ENCODE measurements at places on chromosomes 2 and 18. TPM values are rescaled to one million over a fixed set of nuclear protein-coding genes. Genes with fewer than 3 reads are reported as not detected.

DNA sequence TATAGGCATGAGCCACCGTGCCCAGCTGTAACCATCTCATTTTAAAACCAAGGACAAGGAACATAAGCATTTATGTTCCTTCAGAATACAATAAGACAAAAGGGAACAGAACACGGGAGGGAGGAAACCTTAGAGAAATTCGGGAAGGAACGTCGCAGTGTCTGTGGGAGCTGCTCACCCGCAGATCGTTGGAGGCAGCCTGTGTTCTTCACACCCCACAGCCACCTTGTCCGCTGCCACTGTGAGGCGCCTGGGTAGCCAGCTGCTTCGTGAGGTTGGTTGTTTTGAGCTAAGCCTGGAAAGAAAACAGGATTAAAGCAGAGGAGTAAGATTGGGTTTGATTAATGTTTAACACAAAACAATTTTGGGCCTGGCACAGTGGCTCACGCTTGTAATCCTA, 250.0 kb downstream of the FHOD3 start:
- no peak for DNase-seq

- no peak for DNase-seq
Observed at GRCh38 chr2:236503583-236503982, 66.0 kb upstream of the ACKR3 start.

GRCh38 chr2:109368798-109369197, 239.8 kb downstream of the SH3RF3 start:
- DNase-seq, result no peak

- peak; percentile 51 for DNase-seq
Observed at GRCh38 chr2:107808959-107809358, 17.7 kb upstream of the RGPD4 start.

DNA sequence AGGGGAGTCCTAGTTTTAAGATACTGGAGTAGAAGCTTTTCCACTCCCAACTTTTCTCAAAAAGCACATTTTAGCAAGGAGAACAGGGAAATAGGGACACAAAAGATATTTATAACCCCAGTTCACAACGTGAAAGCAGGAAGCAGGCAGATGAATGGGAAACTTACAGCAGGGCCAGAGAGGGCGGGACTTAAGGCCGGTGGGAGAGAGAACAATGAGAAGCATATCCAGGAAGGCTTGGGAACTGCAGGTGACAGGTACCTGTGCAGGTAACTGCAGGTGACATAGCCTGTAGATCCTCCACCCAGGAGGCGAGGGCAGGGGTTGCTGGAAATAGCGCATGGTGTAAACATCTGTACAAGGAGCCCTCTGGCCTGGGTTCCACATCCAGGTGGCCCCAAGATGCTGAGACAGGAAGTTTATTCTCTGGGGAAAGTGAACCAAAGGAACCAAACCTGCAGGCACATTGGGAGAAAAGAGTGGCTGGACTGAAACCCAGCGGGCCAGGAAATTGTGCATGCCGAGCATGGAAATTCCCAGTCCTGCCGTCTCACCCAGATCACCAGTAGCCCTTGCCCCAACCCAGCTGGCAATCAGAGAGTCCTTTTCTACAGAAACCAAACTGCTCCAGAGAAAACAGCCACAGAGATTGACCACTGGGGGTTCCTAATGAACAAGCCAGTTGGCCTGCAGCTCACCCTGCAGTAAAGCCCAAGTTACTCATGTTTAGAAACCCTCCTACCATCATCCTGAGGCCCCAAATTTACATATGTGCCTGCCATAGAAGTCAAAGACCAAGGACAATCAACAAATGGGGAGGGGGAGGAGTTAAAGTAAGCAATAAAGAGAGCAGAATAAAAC, 24.3 kb upstream of the COL6A3 start:
- DNase-seq, result no peak

DNA sequence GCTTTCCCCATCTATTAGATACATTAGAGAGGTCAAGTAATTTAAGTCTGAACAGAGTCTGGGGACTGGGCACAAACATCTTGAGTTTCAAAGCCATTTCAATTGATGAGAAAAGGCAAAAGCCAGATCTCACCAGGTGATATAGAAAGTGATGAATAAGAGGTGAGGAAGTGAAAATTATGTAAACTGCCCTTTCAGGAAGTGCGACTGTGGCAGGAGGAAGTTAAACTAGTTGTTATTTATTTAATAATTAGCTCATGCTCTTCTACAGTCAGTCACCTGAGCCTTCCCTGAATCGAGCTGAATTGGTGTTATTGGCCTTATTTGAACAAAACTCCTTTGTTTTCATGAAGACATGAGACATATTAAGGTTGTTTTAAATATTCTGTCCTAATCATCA, 115.1 kb downstream of the CDH20 start:
- DNase-seq, result no peak

DNA sequence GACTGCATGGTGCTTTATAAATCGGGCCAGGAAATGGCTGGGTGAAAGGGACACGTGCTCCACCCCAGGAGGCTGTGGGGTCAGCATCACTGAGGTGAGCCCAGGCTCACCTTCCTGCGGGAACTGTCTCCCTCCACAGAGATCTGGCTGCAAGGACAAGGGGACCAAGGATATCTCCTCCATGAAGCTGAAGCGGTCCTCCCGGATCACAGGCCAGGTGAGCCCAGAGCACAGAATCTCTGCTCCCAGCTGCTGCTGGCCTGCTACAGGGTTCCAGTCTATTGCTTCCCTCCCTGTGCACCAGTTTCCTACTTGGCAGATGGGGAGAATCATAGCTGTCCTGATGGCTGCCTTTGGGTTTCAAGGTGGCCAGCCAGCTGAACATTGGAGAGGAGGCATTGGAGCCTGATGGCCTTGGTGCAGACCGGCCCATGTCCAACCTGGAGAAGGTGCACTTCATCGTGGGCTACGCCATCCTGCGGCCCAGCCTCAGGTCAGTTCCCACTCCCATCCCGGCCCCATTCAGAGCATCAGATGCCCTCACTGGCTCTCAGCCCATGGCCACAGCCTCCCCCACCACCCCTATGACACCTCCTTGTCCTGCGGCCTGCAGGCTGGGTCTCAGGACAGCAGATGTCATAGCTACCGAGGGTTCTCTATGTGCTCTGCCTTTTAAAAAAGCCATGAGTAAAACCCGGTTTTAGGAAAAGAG, 33.7 kb upstream of the GPR17 start:
- no peak for DNase-seq

- DNase-seq, result no peak
Observed at GRCh38 chr2:119216994-119217393, 6.6 kb upstream of the STEAP3 start.

- no peak for DNase-seq
Observed at GRCh38 chr2:71156573-71156972, 26.1 kb downstream of the MPHOSPH10 start.

GRCh38 chr2:44999540-44999939, 9.7 kb downstream of the SIX2 start:
- no peak for DNase-seq

GRCh38 chr2:216740557-216741222, 45.3 kb upstream of the IGFBP5 start:
- DNase-seq, result no peak

- no peak for DNase-seq
Observed at GRCh38 chr2:201579536-201579935, 63.8 kb downstream of the TMEM237 start.

- DNase-seq, result peak; percentile 46
Observed at GRCh38 chr2:55419233-55419678, 400 bp downstream of the CCDC88A start.

DNA sequence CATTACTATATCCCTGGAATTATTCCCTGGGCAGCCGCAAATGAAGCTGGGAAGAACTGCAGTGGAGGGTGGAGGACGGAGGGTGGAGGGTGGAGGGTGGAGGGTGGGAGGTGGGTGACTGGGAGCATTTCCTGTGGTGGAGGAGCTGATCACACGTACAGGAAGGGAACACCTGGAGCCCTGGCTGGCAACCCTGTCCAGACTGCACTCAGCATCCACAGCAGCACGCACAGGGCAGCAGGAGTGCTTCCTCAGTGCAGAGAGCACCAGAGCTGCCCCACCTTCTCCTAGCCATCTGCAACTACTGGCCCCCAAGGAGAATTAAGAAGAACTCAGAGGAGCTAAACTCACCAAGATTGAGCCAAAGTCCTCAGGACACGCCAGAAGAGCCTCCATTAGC, 249.9 kb downstream of the EIPR1 start:
- DNase-seq, result no peak

DNA sequence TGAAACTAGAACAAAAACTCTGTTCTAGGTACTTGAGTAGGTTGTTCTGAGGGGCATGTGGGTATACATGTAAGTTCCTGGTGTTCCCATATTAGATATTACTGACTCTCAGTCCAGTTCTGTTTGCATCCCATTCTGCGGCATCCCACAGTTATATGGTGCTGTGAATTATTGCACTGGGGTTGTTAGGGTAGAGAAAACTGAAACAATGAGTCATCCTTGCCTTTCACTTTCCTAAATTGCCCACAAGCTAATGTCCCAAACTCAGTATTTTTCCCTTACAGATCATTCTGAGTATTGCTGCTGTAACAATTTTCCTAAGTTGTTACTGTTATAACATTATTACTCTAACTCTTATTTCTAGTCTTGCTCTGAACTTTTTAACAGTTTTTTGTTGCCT, 3.0 kb downstream of the WDR75 start:
- DNase-seq, result no peak

DNA sequence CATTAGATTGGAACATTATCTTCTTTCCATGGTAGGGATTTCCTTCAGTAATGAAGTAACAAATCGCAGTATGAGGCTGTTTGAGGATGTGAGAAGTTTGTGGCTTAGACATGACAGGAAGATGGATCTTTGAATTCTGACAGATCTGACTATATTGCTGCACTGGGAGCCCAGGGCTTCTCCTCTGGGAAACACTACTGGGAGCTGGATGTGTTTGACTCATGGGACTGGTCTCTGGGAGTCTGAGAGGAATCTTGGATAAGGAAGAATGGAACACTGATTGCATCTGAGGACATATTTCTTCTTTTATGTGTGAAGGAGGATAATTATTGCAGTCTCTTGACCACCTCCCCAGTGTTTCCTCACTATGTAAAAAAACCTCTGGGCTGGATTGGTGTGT, 77.2 kb upstream of the ST6GAL2 start:
- DNase-seq, result no peak

DNA sequence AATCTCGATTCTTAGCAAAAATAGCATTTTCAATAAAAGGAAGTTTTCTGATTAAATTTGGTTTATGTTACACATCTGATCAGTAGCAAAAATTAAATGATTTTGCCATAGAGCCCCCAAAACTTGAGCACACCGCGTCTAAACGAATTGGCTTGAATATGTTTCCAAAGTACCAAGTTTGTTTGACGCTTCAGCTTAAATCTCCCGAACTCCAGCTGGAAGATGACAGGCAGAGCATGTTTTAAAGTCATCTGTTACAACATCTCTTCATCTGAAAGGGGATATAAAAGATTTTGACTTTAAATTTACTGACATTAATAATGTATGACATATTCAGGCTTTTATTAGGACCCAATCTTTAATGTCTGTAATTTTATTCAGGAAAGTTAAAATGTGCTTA, 129.8 kb downstream of the NCK2 start:
- DNase-seq, result no peak

- no peak for DNase-seq
Observed at GRCh38 chr2:41580806-41581205, 467.0 kb upstream of the PKDCC start.

DNA sequence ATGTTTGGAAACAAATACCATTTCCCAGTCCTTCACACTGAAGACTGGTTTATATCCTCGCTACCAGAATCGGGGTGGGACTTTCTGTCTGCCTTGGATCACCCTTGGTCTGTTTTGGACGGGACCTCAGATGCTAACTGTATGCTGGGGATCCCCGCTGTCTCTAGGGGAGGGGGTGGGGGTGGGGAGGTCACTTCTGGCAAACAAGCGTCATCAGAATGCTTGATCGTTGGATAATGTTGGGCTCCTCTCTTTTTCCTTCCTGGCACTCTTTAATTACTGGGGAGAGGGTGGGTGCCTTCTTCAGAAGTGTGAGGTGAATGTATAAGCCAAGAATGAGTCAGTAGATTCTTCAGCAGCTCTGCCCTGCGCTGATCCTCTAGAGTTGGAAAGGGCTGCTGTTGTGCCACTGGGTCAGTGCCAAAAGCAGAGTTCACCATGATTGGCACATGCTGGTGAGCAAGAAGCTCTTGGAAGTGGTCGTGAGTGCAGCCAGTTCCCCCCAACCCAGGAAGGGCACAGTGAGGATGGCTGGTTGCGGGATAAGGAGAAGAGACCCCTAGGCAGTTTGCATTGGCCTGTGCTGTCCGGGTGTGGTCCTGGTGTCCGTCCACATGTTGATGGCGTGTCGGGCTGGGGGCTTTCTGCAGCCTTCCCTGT, 32.2 kb downstream of the DGKD start:
- no peak for DNase-seq

- DNase-seq, result peak; percentile 98
Observed at GRCh38 chr2:218406209-218406948, 6.7 kb downstream of the CTDSP1 start.

DNA sequence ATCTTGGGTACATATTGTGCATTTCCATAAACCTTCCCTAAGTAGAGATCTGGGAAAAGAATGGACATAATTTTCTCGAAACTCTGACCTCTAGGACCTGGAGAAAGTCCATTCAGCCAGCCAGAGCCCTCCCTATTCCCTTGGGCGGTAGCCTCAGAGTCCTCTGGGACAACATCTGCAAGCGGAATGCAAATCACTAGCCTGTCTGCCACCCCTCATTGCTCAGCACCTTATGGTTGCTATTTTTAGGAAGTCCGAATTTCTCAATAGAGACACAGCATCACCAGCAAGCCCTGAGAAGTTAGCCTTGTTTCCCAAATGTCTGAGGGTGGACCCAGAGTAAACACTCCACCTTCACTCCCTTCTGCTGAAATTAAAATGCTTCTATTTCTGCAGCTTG, 17.6 kb upstream of the CD28 start:
- peak; percentile 70 for DNase-seq

- no peak for DNase-seq
Observed at GRCh38 chr2:217803653-217803960, 199.2 kb downstream of the TNS1 start.

DNA sequence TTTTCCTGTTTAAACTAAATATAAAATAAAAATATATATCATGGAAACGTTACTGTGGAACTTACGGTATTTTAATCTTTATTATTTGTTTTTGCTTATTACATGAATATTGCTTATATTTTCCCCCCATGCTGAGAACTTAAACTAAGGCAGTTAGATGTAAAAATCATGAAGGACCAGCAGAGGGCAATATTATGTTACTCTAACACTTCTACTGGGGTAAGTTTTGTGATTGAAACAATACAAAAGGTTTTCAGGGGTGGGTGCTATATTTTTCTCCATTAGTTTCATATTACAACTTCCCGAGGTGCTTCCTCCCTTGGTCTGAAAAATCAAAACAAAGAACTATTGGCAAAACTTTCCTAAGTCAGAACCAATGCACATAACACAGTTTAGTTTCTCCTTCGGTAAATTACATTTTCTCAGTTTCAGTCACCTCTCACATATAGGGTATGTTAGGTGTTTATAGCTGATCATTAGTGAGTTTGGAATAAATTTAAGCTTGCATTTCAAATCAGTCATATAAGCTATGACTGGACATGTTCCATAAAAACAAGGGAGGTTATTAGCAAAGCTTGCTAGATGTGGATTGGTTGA, 54.8 kb downstream of the ZNF407 start:
- DNase-seq, result no peak

Gene C1GALT1C1L
- 1.1 TPM for total RNA-seq

Gene RAD51AP2
- total RNA-seq, result 0.16 TPM

Gene LAMA3
- total RNA-seq, result 3.3 TPM

Gene MOGAT1
- 0.65 TPM for total RNA-seq

Gene SERPINB10
- total RNA-seq, result not detected

Gene MRO
- total RNA-seq, result 5.3 TPM

Gene LYPD6B
- total RNA-seq, result not detected

Gene CCT4
- total RNA-seq, result 96.0 TPM

Data from Right ventricle myocardium superior (tissue), 1 donor.